ENCODE measurements at places on chromosomes 12 and 14.

GRCh38 chr14:22577334-22577908 lies 11.6 kb downstream of the DAD1 start:
- no peak for DNase-seq

DNA sequence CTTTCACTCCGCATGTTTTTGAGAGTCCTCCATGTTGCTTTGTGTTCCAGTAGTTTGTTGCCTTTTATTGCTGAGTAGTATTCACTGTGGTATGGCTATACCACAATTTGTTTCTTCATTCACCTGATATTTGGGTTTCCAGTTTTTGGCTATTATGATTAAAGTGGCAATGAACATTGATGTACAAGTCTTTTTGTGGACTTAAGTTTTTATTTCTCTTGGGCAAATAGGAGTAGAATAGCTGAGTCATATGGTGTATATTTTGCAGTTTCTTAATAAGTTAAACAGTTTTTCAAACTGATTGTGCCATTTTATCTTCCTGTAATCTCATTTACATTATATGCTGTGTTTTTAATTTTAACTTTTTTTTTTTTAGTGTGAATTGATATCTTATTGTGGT lies 16.2 kb downstream of the ADIPOR2 start:
- no peak for DNase-seq

DNA sequence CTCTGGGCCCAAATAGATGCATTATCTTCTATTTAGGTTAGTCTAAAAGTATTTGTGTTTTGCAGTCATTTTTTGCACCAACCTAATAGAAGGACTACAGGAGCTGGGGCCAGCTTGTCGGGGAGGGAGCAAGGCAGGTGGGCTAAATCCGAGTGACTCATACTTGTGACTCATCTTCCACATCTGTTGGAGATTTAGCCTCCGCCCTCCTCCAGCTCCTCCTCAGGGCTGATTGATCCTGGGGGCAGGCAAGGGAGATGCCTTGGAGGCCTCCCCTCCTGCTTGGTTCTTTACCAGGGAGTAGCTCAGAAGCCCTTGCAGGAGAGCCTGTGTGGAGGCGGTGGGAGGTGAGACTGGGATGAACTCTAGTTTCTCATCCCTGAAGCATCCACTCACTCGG lies 27.9 kb downstream of the RHOF start:
- DNase-seq, result no peak

GRCh38 chr12:28517101-28517500 lies 326.8 kb downstream of the CCDC91 start:
- no peak for DNase-seq

DNA sequence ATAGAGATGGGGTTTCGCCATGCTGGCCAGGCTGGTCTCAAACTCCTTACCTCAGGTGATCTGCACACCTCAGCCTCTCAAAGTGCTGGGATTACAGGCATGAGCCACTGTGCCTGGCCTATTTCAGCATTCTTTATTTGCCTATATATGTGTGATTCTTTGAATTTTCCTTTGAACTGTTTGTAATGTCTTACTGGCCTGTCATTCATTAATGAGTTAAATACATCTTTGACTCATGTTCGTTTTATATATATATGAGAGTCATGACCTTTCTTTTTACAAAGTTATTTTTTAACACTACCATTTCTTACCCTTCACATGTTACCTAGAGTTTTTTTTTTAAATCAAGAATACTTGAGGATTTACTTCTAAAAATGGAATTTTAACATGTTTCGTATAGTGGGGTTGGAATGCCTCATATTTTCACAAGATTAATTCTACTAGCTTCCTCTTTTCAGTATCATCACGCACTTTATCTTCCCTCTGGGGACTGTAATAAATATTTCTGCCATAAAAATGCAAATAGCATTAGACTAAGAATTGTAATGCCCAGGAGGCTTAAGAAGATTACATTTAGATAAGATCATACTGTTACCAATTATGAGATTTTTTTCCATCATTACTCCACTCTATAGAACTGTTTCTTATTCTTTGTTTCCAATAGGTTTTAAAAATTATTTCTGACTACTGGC lies 66.7 kb downstream of the NTN4 start:
- DNase-seq, result peak; percentile 3

GRCh38 chr12:94175763-94176668 lies 27.6 kb downstream of the PLXNC1 start:
- DNase-seq, result no peak

DNA sequence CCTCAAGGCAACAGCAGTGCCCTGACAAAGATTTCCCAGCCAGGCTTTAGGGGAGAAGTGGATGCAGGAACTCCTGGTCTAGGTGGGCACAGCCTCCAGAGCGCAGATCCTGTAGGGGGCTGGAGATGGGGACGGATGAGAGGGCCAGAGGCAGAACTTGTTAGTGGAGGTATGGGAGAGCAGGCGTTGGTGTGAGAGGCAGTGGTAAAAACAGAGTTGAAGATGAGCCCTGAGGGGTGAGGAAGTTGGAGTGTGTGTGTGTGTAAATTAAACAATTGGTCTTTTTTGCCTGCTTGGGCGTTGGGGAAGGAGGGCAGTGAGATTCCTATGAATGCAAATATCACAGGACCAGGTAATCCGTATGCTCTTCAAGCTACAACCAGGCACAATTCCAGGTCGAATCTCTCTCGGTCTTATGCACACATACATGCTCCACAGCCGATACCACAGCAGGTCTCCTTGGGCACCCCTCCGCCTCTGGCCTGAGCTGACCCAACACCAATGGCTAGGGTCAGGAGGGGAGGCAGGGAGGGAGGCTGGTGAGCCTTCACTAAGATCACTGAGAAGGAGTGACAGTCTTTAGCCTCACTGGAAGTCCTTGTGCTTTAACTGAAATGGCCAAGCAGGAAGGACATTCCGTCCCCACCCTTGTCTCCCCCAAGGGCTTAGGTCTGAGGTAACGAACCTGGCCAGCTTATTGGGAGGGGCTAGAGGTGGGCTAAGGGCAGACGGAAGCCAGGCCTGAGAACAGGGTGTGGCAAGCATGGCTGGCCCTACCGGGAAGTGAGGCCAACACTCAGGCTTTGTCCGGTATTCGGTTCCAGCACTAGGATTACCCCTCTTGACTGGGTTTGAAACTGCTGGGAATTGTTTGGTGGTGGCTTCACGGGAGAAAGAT lies 1.5 kb upstream of the KRT7 start:
- DNase-seq, result no peak

GRCh38 chr12:48067250-48067938 lies 38.5 kb downstream of the SENP1 start:
- DNase-seq, result peak; percentile 52

- no peak for DNase-seq
These were observed 83.3 kb downstream of the PUS7L start for GRCh38 chr12:43675048-43675904.

DNA sequence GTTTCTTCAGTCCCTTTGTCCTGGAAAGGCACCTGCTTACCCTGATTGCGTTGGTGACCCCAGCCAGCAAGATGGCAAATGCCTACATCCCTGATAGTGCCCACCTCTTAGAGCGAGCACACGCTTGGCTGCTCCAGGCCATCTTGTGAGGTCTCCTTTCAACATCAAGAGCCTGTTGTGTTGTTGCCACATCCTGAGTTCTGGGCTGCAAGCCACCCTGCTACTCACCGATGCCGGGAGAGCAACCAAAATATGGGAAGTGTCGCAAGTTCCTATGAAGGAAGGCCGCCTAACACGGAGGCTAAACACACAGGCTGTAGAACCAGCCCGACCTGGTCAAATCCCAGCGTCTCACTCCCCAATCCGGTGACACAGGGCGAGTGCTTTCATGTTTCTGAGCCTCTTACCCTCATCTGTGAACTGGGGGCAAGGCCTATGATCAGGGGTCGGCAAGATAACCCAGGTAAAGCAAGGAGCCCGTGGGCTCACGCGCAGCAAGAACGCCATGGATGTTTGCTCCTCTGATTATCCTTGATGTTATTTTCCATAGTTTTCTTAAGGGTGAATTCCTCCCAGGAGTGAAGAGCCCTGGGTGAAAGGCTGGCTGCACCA lies 98.4 kb downstream of the LGMN start:
- DNase-seq, result peak; percentile 82

DNA sequence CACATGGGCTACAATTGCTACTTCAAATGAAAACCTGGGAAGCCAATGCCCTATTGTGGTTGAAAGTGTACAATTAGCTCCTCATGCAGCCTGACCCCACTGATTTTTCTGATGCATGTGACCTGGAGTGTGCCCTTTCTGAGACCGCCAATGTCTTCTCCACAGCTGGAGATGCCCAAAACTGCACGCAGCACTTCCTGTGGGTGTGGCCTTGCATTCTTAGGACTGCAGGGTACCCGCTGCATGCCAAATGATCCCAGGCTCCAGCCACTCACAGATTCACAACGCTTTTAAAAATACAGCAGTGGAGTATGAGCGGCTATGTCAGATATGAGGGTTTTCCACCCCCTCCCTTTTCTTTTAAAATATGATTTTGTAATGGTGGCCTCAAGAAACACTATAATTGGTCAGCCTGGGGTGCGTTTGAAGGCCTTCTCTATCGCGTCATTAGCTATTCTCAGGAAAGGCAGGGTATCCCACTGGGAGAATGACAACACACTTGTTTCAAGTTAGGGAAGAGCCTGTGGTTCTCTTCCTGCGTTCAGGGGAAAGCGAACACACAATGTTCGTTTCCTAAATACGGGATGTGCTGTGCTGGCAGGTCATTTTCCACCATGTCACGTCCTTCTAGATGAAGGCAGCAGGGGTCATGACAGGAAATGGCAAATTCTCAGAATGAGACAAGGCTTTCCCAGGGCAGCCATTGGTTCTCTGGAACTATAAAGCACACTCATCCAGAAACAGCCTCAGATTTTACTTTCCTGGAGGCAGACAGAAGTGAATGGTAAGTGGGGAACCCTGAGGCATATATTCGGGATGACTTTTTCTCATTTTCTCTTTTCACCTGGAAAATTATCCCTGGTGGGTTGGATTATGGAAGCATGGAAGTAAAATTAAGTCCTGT lies at the start of gene APOLD1:
TSS of gene APOLD1 (plus strand) at position 749 of the 904 bp plus-strand sequence. CDS start at position 782, 33 bp downstream.
- no peak for DNase-seq

- peak; percentile 39 for DNase-seq
These were observed 31.0 kb upstream of the CCND2 start for GRCh38 chr12:4242595-4242994.

- DNase-seq, result no peak
These were observed 8.8 kb downstream of the IKBIP start for GRCh38 chr12:98635657-98636323.

DNA sequence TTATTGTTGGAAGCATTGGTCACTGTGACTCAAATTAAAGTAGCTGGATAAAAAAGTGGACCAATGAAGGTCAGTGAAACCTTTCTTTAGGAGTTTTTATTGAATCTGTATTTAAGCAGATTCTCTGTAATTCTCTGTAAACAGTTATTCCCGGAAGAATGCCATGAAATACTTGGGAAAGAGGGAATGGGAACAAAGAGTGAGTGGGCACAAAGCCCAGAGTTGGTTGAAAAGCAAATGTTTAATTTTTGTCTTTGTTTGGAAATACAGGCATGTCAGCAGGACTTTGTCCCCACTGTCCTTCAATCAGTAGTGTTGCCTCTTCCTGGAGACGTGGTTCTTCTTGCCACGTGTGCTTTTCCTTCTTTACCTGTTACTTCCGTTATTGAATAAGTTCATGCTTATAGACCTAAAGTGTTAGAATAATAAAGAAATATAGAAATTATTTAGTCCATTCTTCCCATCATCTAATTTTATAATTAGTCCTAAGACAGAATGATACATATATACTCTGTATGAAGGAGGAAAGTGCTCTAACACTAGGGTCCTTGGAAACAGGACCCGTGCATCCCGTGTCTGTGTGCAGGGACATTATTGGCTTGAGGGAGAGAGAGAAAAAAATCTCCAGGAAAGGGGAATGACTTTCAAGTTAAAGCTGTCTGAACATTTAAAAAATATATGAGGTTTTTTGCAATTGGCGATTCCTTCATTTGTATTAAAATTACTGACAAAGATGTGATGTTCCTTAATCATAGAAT lies 2.0 kb upstream of the ANG start:
- DNase-seq, result no peak

GRCh38 chr12:111180426-111181142 lies 188.3 kb downstream of the PHETA1 start:
- DNase-seq, result no peak

DNA sequence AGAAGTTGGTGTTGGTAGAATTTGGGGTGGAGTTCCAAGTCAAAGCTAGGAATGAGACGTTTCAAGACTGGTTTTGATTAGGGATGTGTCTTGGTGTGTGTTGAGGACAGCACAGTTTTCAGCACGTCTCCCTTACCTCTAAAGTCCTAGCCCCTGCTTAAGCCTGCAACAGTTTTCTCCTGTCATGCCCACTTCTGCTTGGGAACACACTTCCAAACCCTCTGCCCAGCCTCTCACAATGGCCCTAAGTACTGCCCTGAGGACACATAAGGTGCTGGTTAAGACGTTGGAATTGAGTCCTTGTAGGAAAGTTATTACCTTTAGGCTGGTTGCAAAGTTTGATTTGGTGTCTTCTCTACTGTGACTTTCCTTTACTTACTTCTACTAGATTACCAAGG lies 710 bp upstream of the BMAL2 start:
- no peak for DNase-seq

- DNase-seq, result no peak
These were observed 61.5 kb downstream of the NT5DC3 start for GRCh38 chr12:103779410-103780092.

DNA sequence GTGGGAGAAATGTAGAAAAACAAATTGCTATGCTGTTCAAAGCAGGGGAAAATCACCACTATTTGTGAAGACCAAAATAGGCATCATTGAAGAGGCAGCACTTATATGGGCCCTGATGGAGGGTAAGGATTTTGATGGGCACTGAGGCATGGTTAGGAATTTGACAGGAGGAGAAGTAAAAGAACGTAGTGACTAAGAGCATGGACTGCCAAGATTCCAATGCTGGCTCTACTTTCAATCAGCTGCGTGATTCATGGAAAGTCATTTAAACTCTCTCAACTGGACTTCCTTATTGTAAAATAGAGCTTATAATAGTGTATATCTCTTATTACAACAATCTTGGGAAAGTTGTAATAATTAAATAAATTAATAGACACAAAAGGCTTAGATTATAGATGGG lies 267.7 kb upstream of the G2E3 start:
- no peak for DNase-seq

DNA sequence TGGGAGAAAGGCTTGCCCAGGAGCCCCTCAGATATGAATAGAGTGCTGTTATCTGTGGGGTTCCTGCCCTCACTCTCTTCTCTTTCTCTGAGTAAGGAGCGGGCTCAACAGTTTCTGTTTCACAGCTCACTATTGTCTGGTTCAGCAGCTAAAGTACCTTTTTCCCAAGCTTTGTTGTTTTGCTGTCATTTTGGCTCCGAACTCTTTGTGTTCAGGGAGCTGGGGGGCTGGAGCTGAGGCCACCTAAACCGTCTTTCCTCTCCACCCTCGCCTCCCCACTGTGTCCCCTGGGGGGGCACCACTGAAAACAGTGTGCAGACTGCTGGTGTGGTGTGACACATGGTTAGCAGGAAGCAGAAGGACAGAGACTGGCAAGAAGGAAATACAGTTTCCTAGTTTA lies 51.4 kb downstream of the FBXW8 start:
- DNase-seq, result peak; percentile 61

All from common myeloid progenitor, CD34-positive (primary cell).